Left renal cortex interstitium (tissue), 4 donors: ENCODE measurements at places on chromosomes 5 and 9.

DNA sequence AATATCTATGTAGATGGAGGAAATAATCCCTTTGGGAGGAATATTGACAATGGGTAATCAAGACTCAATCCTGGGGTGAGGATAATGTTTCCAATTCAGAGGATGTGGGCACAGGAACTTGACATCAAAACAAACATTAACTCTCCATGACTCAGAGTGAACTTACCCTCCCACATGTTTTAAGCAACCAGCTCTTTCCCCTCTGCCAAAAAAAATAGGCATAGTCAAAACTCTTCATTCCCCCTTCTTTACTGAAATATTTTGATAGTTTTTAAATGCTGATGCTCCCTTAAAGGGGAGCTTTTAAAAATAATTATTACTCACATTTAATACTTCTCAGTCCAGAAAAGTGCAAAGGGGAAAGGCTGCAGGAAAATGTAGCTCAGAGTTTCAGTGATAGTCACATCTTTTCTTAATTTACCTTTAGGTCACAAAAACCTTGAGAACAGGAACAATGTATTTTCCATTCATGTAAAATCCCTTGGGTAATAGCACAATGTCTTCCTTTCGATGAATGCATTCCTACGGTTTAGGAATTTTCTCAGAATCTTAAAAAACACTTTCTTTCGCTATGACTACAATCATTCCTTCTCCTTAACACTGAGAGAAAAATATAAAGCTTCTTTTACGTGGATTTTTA is 298.4 kb upstream of the GRAMD2B start:
- no peak for DNase-seq

- DNase-seq: no peak
Observed at GRCh38 chr9:99666571-99666970, 155.1 kb upstream of the NR4A3 start.

DNA sequence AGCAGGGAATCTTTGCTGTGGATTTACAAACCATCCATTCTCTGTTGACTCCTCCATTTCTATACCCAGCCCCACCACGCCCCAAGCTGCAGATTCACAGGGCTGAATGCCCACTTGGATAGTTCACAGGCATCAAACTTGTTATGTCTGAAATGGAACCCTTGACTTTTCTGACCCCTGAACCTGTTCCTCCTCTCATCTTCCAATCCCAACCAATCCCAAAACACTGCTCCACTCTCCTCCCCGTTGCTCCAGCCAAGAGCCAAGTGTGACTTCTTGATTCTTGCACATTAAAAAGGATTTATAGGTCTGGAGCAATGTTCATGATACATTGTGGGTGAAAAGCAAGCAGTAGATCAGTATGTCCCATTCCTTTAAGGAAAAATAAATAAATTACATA is 145.6 kb downstream of the DAB2IP start:
- DNase-seq: peak; percentile 57

DNA sequence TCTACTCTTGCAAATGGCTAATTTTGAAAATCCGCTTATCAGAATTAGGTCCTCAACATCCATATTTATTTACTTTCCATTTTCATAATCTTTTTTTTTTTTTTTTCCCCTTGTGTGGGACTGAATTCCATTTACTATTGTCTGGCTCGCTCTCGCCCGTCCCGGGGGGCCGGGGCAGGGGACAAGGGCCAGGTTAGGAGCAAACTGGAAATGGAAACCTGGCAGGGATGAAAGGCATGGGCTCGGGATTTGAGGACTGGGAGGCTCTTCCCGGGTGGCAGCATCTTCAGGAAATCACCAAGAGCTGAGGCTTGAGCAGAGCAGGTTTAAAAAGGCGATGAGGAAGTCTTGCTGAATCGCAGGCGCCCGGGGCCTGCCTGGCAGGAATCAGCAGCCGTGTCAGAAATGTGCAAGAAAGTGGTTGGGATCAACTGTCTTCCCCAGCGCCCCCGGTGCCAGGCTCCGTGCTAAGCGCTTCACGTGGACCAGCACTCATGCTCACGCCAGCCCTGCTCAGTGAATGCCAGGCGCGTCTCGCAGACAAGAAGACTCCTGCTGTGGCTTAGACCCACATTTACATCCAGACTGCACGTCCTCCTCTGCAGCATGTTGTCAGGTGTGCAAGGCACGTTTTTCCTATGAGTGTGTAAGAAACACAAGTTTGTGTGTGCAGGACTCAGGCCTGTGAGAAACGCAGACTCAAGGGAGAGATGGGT is 66.3 kb upstream of the UNC5A start:
- DNase-seq: no peak

GRCh38 chr5:153256-153655 is 38.0 kb upstream of the LRRC14B start:
- DNase-seq: no peak
